Pericardium fibroblast (primary cell): ENCODE measurements at places on chromosomes 11 and 22. TPM values are rescaled to one million over a fixed set of nuclear protein-coding genes. Genes with fewer than 3 reads are reported as not detected.

The SCGB1D2 gene
- total RNA-seq = not detected in 2 replicates

The NEFH gene
- 0.85 and 1.3 TPM in 2 replicates for total RNA-seq

The GRK3 gene
- 0.70 and 1.4 TPM in 2 replicates for total RNA-seq

The MS4A6A gene
- total RNA-seq = not detected in 2 replicates

The TREH gene
- total RNA-seq = not detected in 2 replicates

The FZD4 gene
- total RNA-seq = 21.4 and 22.6 TPM in 2 replicates

The P2RY6 gene
- total RNA-seq = not detected in 2 replicates

The MYRF gene
- 3.8 and 25.6 TPM in 2 replicates for total RNA-seq

The HBB gene
- not detected in 2 replicates for total RNA-seq

The KRTAP5-11 gene
- not detected in 2 replicates for total RNA-seq

The THAP7 gene
- 34.0 TPM in 2 replicates for total RNA-seq

The NAGA gene
- 16.1 and 31.2 TPM in 2 replicates for total RNA-seq

The OR8K3 gene
- not detected in 2 replicates for total RNA-seq

The ARHGEF17 gene
- total RNA-seq = 23.9 and 40.4 TPM in 2 replicates

The RASGRP2 gene
- total RNA-seq = 0.68 and 1.3 TPM in 2 replicates

The MS4A15 gene
- total RNA-seq = not detected in 2 replicates

The SLC7A4 gene
- total RNA-seq = 0.51 and 2.7 TPM in 2 replicates

The MFNG gene
- total RNA-seq = not detected in 2 replicates

The OR4D11 gene
- total RNA-seq = not detected in 2 replicates

The MYOD1 gene
- 0.51 TPM in 1 of 2 replicates, not detected in the other for total RNA-seq

The NFAM1 gene
- not detected in 2 replicates for total RNA-seq
